ENCODE measurements at places on chromosomes 7 and 10.

DNA sequence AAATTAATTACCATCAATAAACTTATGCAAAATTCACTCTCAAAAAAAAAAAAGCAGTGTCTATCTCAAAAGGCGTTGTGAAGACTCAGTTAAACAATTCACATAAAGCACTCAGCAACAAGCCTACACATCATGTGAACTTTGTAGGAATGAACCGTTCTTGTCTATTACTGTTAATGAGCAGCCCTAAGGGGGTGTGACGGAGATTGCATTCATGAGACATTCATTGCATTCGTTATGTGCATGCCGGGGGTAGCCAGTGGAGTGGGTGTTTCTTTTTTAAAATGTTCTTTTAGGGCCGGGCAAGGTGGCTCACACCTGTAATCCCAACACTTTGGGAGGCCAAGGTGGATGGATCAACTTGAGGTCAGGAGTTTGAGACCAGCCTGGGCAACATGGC is 193.0 kb downstream of the PRPF18 start:
- DNase-seq = no peak

DNA sequence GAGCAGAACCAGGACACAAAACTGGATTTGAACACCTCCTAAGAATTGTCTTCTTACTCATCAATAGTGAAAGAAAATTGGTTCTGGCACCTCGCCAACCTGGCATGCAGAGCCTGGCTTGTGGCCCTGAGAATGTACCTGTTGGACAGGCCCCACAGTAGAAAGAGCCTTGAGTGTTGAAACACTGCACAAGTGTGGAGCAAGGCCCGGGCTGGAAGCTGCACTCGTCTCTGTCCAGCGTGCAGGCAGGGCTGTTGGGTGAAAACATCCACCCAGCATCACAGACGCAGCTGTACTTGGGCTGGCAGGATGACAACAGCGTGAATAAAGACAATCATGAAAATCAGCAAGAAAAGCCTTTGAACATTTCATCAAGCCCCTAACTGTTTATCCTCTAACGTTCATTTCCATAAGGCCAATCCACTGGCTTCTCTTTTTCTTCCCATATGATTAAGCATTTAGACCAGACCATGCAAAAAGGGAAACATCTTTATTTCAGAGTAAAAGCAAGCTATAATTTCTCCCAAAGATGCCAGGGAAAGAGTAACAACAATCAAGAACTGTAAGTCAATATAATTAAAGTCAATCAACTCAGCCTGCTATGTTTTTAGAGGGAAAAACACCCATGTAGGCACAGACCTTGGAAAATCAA is 15.6 kb downstream of the CUBN start:
- no peak for DNase-seq

DNA sequence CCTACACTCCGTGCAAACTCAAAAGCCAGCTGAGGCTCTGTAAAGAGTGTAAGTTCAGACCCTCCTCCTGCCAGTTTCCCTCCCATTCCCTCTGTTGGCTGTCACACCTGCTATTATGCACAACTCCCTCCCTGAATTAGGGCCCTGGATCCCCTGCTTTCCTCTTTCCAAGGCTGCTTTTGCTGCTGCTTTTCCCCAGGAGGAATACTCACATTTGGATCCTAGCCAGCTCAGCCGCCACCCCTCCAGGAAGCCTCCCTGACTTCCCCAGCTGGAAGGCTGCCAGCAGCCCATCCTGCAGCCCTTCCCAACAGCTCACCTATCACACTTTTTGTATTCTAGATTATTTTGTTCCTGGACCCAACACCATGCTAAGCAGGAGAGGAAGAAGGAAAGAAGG is 40.9 kb upstream of the WDR11 start:
- DNase-seq = no peak

GRCh38 chr10:95377950-95378349 is 87.1 kb upstream of the PDLIM1 start:
- no peak for DNase-seq

- DNase-seq = no peak
Measured at GRCh38 chr7:138948403-138948802, 32.8 kb downstream of the KIAA1549 start.

DNA sequence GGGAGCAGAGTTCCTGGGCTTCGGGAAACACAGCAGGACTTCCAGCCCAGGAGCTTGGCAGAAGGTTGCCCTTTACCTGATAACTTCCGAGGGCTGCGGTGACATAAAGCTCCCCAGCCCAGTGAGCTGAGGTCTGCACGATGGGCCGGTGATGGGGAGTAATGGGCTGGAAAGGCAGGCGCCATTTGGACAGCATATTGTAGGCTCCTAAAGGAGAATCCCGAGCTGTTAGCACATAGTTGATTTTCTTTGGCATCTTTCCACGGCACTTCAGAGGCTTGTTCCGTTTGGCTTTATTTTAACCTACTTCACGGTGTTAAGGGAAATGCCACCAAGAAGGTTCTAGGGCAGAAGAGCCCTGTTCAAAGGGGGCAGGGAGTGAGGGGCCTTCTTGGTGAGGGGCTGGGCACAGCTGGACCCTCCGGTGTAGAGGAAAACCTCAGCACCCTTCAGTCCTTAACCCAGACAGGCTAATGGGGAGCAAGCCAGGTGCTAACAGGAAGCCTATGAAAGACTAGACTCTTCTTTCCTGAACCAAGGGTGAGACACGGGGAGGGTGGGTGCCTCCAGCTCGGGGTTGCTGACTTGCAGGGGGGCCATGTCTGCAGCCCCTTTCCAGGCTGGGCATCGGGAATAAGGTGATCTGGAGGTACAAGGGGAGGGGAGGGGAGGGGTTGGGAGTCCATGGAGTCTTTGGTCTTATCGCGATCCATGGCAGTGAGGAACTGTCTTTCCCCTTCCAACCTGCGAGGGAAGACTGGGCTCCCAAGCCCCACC is 347.7 kb downstream of the GLRX3 start:
- no peak for DNase-seq

DNA sequence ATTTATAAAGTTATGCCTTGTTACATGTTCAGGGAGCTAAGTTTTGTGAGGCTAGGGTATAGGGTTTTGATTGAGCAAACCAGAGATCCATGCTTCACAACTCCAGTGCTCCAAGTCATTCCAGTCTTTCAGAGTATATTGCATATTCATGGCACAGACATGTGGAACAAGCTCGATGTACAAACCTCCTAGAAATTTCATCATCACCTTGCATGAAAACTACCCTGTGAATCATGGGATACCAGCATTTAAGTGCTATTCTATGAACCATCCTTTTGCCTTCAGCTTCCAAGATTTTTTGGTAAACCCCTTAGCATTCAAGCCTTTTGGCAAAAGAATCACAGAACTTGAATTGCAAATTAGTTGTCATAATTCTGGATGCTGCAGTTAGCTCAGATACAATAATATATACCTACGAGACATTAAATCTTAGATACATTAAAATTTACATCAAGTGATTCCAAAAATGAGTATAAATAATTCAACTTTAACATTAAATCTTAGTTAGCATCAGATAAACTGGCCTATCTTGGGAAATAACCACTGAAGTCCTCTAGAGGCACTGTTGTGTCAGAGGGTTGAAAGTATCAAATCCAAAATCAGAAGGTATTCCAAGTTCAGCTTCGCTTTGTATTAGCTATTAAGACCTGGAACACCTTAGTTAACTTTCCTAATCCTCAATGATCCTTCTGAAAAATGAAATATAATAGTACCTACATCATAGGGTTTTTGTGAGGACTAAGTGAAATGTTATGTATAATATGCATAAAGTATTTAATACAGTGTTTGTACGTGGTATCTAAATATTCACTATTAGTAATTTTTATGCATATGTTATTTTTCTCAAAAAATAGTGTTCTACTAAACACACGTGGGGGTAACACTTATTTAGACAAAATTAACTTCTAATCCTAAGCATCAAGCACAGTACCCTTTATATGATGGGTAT is 55.5 kb upstream of the CABCOCO1 start:
- no peak for DNase-seq

- no peak for DNase-seq
Measured at GRCh38 chr7:70739646-70740210, 392.2 kb upstream of the GALNT17 start.

DNA sequence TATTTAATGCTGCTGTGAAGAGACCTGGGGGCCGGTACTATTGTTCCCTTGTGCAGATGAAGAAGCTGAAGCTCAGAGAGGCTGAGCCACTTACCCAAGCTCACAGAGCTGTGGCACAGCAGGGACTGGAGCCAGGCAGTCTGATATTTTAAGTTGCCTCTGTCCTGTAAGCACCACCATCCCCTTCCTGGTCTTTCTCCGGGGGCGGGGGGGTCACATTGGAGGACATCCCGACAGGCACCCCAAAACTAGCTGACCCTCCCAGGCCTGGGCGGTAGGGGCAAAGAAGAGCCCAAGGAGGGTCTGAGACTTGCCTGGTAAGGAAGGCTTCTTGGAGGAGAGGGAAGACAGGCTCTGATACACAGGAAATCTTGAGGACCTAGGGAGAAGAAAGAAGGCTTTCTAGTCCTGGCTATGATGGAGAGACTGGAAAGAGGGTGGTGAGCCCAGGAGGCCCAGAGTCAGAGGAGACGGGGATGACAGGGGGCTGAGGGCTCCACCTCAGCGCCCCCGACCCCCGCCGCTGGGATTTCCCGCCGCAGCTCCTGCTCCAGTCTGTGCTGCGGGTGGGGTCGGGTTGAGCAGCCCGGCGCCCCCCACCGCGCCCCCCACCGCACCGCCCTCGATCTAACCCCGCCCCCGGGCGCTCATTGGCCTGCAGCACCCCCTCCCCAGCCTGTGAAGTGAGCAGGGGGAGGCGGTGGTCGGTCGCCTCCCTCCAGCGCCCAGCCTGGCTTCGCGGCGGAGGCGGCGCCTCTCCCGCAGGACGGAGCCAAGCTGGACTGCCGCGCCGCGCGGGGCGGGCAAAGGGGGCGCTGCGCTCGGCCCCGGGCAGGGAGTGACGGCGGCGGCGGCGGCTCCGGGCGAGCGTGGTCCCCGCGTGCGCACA is at the start of gene ADCYAP1R1:
Gene ADCYAP1R1 (plus strand): TSS at position 711 of the 889 bp plus-strand sequence. CDS start 10,957 bp downstream, outside the sequence.
- DNase-seq = no peak

DNA sequence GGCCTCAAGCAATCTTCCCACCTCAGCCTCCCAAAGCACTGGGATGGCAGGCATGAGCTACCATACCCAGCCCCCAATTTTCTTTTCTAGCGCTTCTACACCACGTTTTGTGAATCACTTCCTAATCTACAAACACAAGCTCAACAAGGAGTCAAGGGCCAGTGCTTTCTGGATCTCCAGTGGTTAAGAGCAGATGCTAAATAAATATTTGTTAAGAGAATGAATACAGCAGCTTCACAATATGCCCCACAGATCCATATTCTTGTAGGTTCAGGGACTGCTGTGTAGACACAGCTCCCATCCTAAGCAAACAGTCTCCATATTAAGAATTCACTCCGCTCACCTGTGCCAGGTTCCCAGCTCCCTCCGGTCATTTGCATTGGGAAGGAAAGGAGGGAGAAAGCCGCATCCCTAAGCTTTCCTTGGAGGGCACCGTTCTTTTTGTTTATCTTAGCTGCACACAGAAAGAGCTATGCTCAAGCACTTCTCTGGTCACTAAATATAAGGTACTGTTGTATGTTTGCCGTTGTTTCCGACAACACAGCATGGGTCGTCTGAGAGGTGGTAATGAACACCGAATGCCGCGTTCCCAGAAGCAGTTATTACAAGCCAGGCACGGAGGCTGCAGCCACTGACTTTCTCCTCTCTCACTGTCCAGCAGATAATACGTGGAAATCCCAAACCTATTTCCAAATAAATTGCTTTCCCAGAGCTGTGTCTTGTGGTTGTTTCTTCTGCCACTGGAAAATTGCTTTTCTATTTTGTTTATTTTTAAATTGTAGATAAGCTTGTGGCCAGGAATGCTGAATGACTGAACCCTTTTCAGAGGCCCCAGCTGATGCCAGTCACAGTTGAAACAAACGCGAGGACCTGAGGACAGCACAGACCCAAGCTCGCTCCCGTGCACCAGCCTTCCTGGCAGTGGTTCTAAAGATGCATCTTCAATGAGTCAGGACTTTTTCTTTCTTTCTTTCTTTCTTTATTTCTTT is 217.1 kb downstream of the PRPF18 start:
- no peak for DNase-seq

GRCh38 chr10:63115732-63116383 is 17.3 kb upstream of the NRBF2 start:
- DNase-seq = no peak

DNA sequence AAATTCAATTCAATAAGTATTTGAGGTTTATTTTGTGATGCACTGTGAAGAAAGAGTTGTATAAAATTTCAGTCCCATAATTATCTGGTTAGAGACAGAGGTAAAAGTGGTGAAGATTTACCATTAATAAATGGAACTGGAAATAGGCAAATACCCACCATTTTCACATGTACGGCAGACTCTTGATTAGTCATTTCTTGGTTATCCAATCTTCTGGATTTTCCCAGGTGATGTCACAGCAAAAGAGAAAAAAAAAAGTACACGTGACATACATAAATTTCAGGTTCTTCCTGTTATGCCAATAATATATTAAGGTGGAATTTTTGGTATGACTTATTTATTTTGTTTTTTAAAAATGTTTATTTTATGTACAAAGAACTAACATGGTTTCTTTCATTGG is 26.8 kb downstream of the NT5C3A start:
- DNase-seq = no peak

Data from GM10248 (cell line).